Common myeloid progenitor, CD34-positive (primary cell): ENCODE measurements at places on chromosomes 2 and 18.
A peak's percentile ranks its signal among the peaks of the same experiment; 100 is the strongest.

GRCh38 chr2:66930339-66931220 is 466.6 kb upstream of the ETAA1 start:
- peak; percentile 44 for DNase-seq

GRCh38 chr2:176094349-176094748 is 1.8 kb downstream of the HOXD13 start:
- DNase-seq: no peak

- DNase-seq: no peak
Measured at GRCh38 chr2:122145856-122146255, 390.4 kb downstream of the TSN start.

GRCh38 chr2:9235147-9236044 is 28.8 kb downstream of the ASAP2 start:
- DNase-seq: no peak

GRCh38 chr2:84016183-84016582 is 442.9 kb downstream of the SUCLG1 start:
- no peak for DNase-seq

- DNase-seq: no peak
Measured at GRCh38 chr2:120037995-120038541, 25.2 kb downstream of the EPB41L5 start.

GRCh38 chr2:167992278-167992677 is 255.1 kb downstream of the STK39 start:
- DNase-seq: no peak

DNA sequence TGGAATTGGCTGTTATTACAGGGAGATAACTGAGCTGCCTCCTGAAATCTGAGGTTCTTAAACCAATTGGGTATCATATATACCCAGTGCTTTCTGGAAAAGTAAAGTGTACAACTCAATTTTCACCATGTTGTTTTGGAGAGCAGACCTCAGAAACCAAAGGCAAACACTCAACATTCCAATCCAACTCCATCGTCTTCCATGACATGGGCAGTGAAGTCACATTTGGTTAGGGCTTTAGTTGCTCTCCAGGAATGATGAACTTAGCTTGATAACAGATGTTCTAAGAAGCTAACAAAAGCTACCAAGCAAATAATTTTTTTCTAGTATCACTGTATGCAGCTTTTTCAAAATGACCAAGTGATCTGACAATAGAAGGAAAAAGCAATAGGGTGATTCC is 107.0 kb upstream of the SLC35G4 start:
- no peak for DNase-seq

- no peak for DNase-seq
Measured at GRCh38 chr2:216839688-216840087, 20.2 kb downstream of the TNP1 start.

DNA sequence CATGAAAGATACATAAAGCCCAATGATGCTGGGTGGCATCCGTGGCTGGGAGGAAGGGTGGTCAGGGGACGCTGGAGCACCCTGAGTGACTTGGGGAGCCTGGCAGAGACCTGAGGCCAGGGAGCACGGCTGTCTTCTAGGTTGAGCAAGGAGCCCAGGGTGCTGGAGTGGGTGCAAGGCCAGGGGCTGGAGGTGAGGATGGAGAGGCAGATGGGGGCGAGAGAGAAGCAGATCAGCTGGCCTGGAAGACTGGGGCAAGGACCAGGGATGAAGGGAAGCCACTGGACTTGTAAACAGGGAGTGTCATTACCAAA is 52.2 kb downstream of the FAM178B start:
- DNase-seq: no peak

- no peak for DNase-seq
Measured at GRCh38 chr2:27796791-27797765, 25.6 kb downstream of the MRPL33 start.

- DNase-seq: no peak
Measured at GRCh38 chr2:9166579-9167377, 39.8 kb upstream of the ASAP2 start.

DNA sequence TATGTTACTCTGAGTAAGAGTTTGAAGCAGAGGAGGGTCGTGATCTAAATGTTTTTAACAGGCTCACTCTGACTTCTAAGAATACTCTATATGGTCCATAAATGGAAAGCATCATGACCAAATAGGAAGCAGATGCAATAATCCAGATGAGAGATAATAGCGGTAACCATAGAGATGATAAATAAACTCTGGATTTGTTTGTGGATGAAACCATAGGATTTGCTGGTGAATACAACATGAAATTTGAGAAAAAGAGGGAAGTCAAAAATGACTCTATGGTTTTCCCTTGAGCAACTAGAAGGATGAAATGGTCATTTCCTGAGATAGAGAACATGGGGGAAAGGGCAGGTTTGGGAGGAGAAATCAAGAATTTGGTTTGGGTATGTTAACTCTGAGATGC is 3.9 kb downstream of the HEATR5B start:
- peak; percentile 94 for DNase-seq

GRCh38 chr2:115374981-115375380 is 932.5 kb downstream of the DPP10 start:
- no peak for DNase-seq

DNA sequence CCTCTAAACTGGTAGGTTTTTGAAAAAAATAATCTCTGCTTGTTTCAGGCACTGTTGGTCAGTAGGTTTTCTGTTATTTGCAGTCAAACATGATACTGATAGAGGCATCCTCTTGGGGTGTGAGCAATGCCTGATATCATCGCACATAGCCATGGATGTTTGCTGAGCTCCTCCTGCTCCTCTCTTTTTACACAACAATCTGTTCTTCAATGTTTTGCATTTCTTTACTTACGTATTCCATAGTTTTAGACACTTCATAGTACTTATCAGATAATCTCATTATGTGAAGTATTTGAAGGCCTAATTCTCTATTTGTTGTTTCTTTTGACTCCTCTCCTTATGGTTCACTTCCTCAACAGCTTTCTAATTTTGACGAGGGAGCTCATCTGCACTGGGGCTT is 23.0 kb upstream of the HS6ST1 start:
- no peak for DNase-seq

DNA sequence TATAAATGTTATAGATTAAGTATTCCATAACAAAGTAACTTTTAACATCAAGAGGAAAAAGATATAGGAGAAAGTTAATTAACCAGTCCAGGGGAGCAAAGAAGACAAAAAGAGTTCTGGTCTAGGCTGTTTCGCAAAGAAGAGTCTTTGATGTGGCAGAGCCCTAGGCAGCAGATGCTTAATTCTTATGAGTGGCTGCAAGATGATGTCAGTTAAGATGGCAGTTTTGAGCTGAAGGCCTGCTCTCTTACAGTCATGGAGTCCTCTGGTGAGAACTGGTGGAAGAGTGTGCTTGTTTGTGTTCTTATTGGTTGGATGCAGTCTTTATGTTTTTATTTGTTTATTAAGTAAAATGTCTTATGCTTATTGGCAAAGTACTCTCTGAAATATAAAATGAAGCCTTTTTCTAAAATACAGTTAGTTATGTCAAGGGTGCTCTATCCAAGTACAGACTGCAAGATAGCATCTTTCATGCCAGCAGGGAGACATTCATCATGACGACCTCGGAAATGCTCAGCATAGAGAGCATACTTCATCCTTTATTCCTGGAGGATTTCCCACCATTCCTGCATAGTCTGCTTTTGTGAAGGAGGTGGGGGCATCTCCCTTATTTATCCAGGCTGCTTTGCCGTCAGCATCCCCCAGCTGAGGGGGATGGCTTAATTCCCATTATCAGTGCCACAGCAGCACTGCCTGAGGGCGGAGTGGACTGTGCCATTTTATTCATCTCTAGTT is 38.9 kb upstream of the SERPINE2 start:
- no peak for DNase-seq

- no peak for DNase-seq
Measured at GRCh38 chr2:182349268-182349667, 77.6 kb downstream of the PDE1A start.

DNA sequence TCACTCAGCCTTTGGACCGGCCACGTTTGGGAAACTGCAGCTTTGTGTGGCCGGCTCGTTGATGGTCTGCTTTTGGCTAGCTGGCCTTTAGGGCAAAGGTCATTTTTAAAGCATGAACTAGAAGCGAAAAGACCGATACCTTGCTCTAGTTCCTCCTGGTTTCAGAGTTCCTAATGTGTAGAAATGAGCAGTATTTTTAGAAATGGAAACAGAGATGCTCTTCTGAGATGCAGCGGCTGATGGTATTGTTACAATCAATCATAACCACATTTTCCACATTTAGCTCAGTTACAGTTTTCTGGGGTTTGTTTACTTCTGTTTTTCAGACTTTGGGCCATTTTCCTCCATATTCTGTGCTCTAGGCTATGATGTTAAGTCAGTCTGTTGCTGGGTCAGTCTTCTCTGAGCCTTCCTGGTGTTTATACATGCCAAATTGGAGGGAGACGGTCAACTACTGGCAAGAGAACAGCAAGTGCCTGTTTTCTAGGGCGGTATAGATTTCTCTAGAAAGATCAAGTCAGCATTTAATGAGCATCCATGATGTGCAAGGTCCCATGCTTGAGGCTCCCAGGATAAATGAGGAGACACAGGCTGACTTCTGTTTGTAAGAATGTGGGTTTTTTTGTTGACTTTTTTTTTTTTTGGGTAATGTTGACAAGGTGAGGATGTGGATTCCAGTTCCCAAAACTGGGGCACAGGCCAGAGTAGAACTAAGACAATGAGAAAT is 28.0 kb downstream of the RNF144A start:
- no peak for DNase-seq

DNA sequence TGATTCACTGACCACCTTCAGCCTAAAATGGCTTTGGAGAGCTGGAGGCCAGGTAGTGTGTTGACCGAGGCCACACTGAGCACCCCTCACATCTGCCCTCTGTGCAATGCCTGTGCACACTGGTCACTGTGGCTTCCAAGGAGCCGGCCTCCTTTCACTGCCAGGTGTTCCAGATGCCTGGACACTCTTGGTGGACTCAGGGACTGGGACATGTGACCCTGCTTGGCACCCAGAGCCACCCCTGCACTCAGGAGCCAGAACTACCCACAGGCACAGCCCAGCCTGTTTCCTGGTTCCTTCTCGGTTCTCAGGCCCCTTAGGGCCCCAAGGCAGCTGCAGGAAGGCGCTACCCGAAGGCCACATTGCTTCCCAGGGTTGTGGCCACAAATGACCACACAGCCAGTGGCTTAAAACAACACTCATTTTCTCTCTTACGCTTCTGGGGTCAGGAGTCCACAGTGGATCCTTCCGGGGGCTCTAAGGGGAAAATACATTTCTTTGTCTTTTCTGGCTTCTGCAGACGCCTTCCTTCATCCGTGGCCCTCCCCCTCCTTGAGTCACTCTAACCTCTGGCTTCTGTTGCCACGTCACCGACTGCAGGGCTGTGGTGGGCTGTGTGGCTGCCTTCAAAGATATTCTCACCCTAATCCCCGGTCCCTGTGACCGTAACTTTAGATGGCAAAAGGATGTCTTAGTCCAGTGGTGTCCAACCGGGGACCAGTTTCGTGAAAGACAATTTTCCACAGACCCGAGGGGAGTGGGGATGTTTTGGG is 78.6 kb downstream of the ASB1 start:
- no peak for DNase-seq

DNA sequence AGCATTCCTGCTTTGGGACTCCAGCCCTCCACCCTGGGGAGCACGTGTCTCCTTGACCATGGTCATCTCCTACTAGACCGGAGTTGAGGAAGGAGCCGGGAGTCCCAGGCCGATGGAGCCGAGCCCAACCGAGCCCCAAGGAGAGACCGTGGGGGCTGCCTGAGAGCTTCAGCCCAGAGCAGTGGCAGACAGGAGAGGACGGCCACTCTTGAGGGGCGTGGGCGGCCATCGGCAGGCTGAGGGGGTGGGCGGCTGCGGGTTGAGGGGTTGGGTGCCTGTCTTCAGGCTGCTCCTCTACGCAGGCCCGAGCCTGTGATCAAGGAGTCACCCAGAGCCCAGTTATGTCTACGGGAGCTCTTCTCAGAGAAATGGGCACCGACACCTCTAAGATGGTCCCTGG is 158.7 kb downstream of the PXDN start:
- no peak for DNase-seq

DNA sequence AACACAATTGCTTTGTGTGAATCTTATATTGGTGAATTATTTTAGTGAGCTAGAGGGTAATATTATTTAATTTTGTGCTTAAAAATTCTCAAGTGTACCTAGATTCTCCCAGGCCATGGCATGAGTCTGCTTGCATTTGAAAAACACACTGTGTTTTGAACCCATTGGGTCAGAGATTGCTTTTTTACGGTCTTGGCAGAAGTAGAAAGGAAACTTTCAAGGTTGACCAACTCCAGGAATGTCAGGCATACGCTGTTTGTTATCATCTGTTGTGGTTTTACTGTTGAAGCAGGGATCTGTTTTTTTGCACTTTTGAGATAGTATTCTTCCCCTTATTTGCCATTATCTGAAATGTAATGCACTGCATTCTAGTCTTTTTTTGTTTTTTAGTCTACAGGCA is 377.4 kb downstream of the RPRM start:
- no peak for DNase-seq

- no peak for DNase-seq
Measured at GRCh38 chr2:81481242-81481993, 1176.9 kb upstream of the LRRTM1 start.

GRCh38 chr2:111138839-111139238 is 18.1 kb downstream of the BCL2L11 start:
- no peak for DNase-seq

- peak; percentile 75 for DNase-seq
Measured at GRCh38 chr2:68196120-68196716, 38.5 kb downstream of the PNO1 start.

DNA sequence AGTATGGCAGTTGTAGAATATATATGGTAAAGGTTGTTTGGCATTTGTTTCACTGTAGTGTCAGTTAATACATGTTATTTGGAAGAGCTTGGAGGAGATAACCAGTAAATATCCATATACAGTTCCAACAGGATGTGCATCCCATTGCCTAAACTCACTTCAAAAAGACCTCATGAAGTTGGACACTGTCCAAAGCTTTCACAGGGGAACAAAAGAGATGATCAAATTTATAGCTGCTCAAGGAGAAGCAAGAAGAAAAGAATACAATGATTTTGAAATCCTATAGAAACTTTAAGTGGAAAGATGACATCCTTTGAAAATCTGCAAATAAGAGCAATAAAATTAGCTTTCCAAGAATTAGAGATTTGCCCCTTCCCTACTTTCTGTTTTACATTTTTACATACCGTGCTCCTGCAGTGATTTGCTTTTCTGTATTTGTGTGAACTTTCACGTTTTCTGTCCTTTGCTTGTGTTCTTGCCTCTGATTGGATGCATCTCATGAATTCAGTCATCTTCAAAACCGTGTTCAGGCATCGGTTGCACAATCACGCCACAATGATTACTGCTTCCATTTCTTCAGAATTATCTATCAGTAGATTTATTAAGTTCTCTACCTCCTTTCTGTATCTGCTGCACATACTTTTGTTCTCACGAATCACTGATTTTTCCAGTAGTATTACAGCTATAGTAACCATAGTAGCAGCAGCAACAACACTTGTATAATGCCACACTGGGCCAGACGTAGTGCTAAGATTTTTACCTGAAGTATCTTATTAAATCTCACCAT is 83.8 kb downstream of the PARD3B start:
- DNase-seq: no peak

- DNase-seq: no peak
Measured at GRCh38 chr2:10717628-10718027, 3.8 kb upstream of the ATP6V1C2 start.

DNA sequence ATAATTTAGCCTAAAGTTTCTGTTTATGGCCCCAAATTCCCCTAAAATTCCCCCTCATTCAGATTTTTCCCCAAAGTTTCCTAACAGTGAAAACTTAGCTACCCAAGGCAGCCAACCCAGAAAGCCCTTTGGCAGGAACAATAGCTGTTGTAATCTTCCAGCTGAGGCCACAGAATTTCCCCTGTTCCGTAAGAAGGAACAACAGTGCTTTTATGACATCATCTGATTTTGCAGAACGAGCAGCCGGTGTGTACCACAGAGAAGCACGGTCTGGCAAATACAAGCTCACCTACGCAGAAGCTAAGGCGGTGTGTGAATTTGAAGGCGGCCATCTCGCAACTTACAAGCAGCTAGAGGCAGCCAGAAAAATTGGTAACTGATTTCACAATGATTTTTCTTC is 6.3 kb downstream of the TNFAIP6 start:
- peak; percentile 76 for DNase-seq
